Activated CD8-positive, alpha-beta memory T cell treated with anti-CD3 and anti-CD28 coated beads for 48 hours (primary cell): ENCODE measurements at places on chromosomes 5 and 9.

- no peak for DNase-seq
Observed at GRCh38 chr9:82271106-82271561, 282.6 kb downstream of the SPATA31D1 start.

GRCh38 chr9:125887172-125887571 is 140.0 kb downstream of the PBX3 start:
- DNase-seq: no peak

GRCh38 chr5:16926417-16926816 is 9.7 kb downstream of the MYO10 start:
- no peak for DNase-seq

DNA sequence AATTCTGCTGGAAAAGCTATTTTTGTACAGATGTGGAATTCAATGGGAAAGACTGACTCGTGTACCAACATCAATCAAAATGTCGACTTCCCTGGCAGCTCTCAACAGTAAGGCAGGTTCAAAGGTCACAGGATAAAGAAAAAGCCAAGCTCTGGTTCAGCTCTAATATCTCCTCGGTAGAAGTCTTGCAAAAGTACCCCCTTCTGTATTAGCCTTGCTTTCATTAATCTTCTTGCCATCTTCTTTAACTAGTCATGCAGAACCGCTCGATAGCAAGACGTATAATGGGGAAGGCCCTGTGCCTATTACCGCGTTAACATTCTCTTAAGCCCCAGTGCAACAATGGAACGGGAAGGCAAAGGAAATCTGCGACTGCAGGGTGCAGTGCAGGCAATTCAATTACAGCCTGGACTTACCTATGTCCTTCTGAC is 201.2 kb downstream of the GAPVD1 start:
- DNase-seq: no peak

GRCh38 chr5:141762790-141763368 is 80.8 kb upstream of the ARAP3 start:
- no peak for DNase-seq

- no peak for DNase-seq
Observed at GRCh38 chr5:138945421-138946240, 70.5 kb upstream of the LRRTM2 start.

DNA sequence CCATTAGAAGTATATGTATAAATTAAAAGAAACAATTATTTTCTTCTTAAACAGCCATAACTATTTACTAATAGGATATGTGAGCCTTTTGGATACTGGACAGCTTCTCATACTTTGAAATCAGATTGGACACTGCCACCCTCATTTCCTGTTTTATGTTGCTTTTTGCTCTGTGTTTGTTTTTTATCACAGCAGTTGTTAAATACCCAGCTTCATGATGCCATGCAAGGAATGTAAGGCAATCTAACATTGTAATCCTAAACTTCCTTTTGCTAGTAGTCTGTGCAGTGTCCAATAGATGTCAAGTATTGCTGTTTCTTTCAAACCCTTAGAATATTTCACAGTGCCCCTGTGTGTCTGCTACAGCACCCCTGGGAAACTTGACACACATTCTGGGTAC is 56.2 kb downstream of the CNTLN start:
- DNase-seq: no peak

DNA sequence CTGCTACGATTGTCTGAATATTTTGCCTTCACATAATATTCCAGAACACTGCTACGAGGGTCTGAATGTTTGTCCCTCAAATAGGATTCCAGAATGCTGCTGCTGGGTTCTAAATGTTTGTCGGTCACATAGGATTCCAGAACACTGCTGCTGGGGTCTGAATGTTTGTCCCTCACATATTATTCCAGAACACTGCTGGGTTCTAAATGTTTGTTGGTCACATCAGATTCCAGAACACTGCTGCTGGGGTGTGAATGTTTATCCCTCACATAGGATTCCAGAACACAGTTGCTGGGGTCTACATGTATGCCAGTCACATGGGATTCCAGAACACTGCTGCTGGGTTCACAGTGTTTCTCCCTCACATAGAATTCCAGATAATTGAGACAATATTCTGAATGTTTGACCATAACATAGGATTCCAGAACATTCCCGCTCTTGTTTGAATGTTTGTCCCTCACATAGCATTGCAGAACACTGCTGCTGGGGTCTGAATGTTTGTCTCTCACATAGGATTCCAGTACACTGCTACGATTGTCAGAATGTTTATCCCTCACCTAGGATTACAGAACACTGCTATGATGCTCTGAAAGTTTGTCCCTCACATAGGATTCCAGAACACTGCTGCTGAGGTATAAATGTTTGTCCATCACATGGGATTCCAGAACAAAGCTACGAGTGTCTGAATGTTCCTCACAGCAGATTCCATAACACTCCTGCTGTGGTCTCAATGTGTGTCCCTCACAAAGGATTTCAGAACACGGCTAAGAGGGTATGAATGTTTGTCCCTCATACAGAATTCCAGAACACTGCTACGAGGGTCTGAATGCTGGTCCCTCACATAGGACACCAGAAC is 201.8 kb downstream of the FOXD4L6 start:
- no peak for DNase-seq

GRCh38 chr5:61916621-61917620 is 389.1 kb upstream of the KIF2A start:
- no peak for DNase-seq

DNA sequence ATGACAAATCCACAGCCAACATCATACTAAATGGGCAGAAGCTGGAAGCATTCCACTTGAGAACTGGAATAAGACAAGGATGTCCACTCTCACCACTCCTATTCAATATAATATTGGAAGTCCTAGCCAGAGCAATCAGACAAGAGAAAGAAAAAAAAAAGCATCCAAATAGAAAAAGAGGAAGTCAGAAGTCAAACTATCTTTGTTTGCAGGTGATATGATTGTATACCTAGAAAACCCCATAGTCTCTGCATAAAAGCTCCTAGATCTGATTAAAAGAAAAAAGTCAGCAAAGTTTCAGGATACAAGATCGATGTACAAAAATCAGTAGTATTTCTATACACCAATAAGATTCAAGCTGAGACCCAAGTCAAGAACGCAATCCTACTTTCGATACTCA is 66.1 kb downstream of the OSMR start:
- DNase-seq: no peak

GRCh38 chr5:36607114-36607571 is 737 bp downstream of the SLC1A3 start:
- no peak for DNase-seq

- DNase-seq: no peak
Observed at GRCh38 chr9:83106263-83106662, 43.3 kb upstream of the RASEF start.

- no peak for DNase-seq
Observed at GRCh38 chr9:95311961-95312360, 5.5 kb downstream of the FANCC start.

DNA sequence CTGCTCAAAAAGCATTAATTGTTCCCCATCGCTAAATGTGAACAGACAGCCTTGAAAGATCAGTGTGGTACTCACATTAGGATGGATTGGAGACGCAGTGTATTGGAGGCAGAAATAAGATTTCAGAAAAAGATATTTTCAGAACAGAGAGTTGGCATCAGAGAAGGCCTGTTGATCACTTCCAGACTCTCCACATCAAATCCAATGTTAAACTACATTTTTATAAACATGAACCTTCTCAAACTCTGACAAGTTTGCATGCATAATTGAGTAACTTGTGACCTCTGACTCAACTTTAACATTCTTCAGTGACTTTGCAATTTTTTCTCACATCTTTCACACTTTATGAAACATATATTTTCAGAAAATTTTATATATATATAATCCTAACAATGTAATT is 919.6 kb upstream of the SEMA6A start:
- no peak for DNase-seq

DNA sequence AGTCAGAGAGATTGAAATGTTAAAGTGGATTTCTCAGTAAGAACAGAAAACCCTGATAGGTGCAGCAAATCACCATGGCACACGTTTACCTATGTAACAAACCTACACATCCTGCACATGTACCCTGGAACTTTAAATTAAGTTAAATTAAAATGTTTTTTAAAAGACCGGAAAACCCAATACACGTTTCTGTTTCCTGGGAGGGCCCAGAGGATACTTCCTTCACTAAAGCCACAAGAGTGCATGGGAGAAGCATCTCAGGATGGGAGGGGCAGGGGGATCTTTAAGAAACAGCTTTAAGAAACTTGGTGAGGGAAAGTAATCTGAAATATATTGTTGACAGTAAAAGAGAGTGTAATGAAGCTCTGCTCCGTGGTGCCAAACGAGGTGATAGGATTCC is 164.7 kb upstream of the PTGER4 start:
- DNase-seq: no peak

- DNase-seq: no peak
Observed at GRCh38 chr5:123085638-123086286, 3.3 kb upstream of the PRDM6 start.

- no peak for DNase-seq
Observed at GRCh38 chr5:93916872-93917271, 175.5 kb upstream of the POU5F2 start.

GRCh38 chr9:88915916-88916315 is 75.4 kb upstream of the S1PR3 start:
- DNase-seq: no peak

GRCh38 chr5:133878236-133878555 is 90.2 kb downstream of the C5orf15 start:
- DNase-seq: no peak

DNA sequence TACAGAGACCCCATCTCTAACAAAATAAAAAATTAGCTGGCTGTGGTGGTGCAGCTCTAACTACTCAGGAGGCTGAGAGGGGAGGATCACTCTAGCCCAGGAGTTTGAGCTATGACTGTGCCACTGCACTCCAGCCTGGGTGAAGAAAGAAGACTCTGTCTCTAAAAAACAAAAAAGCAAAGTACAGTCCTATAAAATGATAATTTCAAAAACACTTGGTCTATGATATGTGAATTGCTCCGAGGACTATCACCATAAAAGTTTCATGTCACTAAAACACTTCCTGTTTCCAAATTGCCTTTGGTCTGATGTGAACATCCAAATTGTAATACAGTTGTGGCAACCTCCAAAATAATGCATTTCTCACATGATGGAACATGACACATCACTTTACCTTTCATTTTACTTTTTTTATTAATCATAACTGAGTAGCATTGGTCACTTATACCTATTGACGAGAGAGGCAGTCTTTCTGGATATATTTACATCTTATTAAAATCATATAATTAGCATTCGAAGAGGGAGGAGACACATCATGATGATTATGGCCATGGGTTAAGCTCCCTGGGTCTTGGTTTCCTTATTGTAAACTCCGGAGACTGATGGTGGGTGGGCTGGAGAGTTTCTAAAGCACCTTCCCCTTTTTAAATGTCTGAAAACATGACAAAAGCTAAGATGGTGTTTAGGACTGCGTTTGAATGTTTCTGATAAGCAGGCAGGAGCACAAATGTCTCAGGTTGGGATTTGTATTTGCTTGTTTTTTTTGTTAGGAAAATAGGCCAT is 25.8 kb upstream of the CD180 start:
- DNase-seq: no peak

- no peak for DNase-seq
Observed at GRCh38 chr5:132003170-132003744, 8.2 kb downstream of the ACSL6 start.

DNA sequence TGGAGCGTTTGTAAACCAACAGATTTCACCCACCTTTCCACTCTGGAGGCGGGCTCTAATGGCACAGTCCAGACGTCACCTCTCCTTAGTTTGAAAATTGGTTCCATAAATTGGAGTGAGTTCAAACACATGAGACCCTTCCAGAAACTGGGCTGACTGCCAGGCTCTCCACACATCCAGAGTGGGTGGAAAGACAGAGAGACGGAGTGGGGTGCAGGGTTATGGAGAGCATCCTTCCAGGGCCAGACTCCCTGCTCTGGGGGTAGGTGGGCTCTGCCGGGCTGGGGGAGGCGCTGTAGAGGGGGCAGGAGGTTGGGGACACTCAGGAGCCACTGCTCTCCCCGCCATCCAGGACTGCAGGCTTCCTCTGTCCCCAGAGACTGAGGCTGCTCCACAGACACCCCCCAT is 104.7 kb upstream of the PHYKPL start:
- DNase-seq: no peak

DNA sequence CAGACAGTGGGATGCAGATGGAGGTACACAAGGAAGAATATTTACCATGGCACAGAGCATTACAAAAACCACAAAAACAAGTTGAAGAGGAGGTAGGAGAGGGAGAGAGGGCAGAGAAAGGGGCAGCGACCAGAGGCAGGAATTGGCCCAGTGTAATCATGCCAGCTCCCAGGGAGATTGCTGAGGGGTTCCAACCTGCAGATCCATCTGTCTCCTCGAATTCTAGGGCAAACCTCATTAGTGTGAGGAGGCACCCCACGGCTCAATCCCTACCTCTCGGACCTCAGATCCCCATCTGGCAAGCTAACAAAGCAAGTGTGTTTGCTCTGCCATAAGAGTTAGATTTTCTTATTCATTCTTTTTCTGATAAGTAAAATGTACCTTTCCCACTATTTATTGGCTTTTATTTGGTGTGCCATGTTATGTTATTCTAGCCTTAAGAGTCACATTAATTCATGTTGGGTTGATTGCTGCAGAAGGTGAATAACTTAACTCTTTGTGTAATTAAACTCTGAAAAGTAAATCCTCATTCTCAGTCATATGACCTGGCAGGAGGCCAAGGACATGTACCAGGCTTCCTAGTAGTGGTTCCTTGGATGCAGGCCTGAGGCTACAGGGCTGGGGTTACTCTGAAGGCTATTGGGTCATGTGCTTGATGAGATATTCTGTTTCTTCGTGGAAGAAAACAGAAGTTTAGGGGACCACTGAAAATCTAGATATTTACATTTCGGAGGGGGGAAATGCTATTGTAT is 315.2 kb upstream of the ATP10B start:
- no peak for DNase-seq

DNA sequence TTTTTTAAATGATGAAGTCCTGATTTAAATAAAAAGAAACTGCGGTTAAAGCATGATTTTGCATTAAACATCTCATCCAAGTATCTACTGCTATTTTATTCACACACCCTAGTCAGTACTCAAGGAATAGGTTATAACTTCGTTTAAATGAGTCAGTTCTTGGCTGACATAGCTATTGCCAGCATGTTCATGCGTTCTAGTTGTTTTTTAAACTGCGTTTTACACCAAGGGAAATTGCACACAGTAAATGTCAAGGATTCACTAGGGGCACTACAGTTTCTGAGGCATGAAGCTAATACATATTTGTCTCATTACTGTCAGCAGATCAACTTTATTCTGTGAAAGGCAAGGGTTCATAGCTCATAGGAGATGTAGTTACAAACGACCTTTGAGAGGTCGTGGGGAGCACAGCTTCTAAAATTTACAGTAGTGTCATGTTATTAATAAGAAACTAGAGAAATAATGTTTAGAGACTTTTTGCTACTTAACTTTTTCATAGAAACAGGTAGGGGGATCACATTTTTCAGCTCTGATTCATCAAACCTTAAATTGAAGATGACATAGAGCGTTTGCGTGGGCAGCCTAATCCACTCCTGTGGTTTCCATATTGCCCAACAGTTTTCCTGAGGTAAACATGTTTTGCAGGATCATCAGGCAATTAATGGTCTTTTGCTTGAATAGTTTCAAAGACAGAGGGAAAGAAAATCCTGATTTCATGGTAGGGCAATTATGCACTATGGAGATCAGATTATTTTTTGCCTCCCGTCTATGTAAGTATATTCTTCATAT is 2222.7 kb upstream of the WWC1 start:
- DNase-seq: no peak
